Immature natural killer cell (primary cell): ENCODE measurements at places on chromosomes 13 and 19. TPM values are rescaled to one million over a fixed set of nuclear protein-coding genes. Genes with fewer than 3 reads are reported as not detected.

GRCh38 chr13:27131906-27132305 lies 39.7 kb downstream of the USP12 start:
- no peak for DNase-seq

DNA sequence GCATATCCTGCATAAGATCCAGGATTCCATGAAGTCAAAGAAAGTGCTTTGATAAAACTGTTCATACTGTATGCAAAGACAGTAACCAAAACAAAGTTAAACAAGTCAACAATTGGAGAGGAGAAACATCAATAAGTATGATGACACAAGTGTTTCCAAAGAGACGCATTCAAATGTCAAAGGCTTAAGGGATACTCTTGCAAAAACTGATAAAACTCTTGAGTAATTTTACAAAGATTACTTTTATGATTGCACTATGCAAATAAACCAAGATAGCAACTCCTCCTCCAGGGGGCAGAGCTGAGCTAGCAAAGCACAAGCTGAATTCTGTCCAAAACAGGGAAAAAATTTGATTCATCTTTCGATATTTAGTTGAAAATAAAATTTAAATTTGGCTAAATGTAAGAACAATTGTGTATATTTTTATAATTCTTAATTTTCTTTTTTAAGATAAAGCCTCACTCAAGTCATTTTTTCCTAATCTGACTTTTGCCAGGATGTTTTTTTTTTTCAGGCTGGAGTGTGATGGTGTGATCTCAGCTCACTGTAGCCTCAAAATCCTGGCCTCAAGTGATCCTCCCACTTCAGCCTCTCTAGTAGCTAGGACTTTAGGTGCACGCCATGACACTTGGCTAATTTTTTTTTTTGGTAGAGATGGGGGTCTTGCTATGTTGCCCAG lies 84.0 kb downstream of the MZT1 start:
- no peak for DNase-seq

DNA sequence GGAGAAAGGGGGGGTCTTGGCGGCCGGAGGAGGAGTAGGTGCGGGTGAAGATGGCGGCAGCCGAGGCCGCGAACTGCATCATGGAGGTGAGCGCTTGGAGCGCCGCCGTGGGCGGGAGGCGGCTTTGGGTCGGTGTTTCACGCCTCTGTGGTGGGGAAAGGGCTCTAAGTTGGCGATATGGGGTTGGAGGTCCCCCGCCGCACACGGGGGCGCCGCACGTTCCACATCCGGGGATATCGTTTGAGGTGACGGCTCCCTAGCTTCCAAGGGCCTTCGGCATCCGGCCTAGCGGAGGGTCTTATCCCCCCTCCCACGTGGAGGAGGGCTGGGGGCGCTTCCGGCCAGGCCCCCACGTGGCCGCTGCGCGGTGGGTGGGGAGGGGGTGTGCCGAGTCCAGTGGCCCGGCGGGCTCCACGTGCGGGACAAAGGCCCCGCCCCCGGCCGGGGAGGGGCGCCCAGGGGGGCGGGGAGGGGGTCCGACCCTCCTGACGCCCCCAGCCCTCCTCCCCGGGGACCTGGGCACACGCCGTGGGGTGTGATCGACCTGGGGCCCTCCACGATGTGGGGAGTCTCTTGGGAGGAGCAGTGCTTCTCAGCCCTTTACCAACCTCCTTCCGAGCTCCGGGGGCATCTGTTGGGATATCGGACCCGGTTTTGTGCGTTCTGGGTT lies at the start of gene PRMT1:
Gene PRMT1 (plus strand): TSS at position 41 of the 670 bp plus-strand sequence. CDS start 10 bp downstream, at position 51.
- no peak for DNase-seq

GRCh38 chr19:18118420-18119012 lies 20.9 kb downstream of the MAST3 start:
- DNase-seq = no peak

DNA sequence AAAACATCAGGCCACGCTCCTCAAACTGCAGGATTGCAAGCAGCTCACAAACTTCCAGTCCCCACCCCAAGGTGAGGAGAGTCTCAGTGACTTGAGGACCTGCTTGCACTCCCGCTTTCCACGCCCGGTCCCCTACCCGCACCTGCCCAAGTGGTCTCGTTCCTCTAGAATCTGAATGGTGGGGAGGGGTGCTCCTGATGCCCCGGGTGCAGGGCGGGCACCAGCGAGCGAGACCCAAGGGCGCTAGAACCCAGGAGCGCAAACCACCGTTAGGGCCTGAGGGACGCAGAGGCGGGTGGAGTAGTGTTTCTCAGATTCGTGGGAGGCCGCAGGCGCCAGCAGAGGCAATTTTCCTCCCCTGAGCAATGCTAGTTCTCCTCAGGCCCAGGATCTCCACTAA lies 40.3 kb downstream of the SOX1 start:
- no peak for DNase-seq

- DNase-seq = no peak
Measured at GRCh38 chr19:17285415-17286135, 3.9 kb downstream of the ANKLE1 start.

- no peak for DNase-seq
Measured at GRCh38 chr13:20550799-20551198, 16.2 kb upstream of the IFT88 start.

DNA sequence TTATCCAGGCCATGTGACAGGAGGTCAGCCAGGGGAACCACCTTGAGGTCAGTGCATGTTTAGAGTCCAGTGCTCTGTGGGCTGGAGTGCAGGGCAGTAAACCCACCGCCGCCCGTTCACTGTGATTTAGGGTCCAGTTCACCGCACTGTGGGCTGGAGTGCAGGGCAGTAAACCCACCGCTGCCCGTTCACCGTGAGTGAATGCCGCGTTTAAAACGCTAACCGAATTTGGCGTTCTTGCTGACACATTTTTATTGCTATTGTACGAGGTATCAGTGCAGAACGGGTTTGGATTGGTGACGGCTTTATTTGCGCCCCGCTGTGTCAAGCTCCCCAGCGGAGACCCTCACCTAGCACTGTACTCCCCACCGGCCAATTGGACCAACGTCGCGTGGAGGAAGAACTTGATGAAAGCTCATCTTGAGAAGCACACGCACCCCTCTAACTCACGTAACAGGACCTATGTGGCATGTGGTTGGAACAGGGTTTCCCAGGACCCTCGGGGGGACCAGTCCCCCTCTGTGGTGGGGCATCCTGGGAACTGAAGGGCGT lies 27.9 kb downstream of the C13orf46 start:
- no peak for DNase-seq

DNA sequence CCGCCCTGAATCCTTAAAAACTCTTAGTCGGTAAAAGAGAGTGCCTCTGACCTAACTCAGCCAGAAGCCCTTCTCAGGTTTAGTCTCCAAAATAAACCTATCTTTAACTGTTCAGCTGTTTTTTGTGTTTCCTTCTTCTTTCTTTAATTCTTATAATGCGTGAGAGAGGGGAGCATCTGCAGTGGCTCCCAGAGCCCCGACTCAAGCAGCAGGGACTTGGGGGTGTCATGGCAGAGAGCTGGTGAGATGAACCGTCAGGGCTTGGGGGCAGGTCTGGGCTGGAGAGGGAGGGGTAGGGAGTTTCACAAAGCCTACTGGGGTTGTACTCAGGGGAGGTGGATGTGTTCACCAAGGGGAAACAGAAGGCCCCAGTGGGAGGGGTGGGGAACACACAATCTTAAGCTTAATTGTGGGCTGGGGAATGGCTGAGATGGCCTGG lies 16.8 kb upstream of the SIGLEC6 start:
- DNase-seq = no peak

DNA sequence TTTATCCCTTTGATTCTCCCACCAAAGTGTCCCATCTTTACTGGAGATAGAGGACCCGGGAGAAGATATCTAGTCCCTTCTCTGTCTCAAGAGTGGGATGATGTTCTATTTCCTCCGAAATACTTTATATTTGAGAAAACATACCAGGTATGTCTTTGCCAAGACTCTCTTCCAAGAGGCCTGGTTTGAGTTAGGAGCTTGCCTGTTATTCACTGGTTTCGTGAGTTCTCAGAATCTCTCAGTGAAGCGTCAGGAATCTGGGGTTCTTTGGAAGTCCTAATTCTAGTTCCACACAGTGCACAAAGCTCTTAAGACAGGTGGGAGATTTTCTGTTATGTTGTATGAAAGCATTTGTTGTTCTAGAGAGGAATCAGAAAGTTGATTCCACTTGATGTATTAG lies 182.0 kb downstream of the DNAJC15 start:
- DNase-seq = no peak

DNA sequence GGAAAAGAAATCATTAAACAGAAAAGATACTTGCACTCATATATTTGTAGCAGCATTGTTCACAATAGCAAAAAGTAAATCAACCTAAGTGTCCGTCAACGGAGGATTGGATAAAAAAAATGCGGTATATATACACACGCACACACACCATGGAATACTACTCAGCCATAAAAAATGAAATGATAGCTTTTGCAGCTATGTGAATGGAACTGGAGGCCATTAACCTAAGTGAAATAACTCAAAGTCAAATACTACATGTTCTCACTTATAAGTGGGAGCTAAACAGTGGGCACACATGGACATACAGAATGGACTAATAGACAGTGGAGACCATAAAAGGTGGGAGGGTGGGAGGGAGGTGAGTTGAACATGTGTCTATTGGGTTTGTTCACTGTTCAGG lies 18.4 kb downstream of the WBP4 start:
- DNase-seq = no peak

- no peak for DNase-seq
Measured at GRCh38 chr19:16034180-16034579, 42.1 kb upstream of the TPM4 start.

DNA sequence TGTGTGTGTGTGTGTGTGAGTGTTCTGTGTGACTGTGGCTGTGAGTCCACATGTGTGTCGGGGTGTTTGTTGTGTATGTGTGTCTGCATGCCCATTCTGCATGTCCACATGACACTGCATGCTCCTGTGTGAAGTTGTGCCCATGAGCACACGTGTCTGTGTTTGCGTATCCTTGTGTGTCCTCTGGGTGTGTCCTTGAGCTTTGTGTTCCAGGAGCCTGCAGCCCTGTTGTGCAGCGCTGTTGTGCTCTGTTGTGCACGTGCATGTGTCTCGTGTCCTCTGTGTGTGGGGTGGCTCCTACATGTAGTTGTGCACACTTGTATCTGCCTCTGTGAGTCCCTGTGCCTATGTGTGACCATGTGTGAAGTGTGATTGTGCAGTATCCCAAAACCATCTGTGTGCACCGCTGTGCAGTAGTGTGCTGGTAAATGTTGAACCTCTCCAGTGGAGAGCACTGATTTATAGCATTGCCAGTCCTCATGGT lies 2.2 kb upstream of the ARHGEF18 start:
- DNase-seq = no peak

- no peak for DNase-seq
Measured at GRCh38 chr19:48445256-48445605, 552 bp upstream of the GRWD1 start.

GRCh38 chr13:23753458-23753857 lies 135.7 kb downstream of the MIPEP start:
- DNase-seq = no peak

DNA sequence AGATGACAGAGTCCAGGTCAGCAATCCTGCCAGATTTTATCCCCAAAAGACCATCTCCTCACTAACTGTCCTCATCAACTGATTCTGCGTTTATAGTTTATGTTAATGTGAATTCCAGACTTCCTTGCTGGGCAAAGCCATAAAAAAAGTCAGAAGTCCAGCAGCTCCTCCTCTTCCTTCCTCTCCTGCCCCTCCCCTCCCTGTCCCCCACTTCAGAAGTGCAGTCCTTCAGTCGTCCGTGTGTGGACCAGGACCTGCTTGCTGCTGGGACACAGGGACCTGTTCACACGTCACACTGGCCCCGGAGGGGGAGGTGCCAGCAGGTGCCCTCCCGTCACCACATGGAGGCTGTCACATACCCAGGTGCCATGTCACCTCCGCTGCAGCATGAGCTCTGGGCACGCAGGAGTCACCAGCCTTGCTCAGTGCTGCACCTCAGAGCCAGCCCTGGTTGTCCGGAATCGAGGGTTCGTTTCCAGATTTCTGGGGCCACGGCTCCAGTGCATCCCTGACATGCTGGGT lies 4.0 kb upstream of the MCF2L start:
- no peak for DNase-seq

GRCh38 chr13:26785838-26786630 lies 25.4 kb upstream of the GPR12 start:
- peak; percentile 68 for DNase-seq

- no peak for DNase-seq
Measured at GRCh38 chr19:40393894-40394815, 4.2 kb upstream of the HIPK4 start.

DNA sequence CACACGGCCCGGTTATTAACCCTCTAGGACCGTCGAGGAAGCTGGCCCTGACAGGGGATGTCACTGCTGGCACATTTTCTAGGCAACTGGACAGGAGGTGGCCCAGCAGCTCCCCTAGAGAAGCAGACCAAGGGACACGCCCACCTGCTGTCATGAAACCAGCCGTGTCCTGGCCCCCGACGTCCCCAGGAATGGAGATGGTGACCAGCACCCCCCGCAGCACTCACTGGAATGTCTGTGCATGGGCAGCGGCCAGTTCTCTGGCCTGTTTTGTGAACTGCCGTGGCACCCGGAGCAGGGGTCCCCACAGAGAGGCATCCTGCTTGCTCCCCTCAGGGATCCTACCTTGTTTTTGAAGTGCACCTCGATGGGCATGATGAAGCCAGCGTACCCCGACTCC lies 17.9 kb downstream of the MLLT1 start:
- DNase-seq = no peak

DNA sequence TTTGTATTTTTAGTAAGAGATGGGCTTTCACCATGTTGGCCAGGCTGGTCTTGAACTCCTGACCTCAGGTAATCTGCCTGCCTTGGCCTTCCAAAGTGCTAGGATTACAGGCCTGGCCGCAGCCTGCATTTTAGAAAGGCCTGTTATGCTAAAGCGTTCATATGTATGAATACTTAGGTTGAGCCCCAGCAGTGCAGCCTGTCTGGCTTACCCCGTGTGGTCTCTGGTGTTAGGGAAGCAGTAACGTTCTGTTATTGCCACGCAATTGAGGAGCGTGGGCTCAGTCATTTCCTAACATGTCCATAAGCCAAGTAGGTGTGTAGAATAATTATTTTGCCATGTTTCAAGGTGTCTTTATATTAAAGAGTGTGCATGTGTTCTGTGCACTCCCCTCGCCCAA lies 14.3 kb downstream of the HNRNPM start:
- no peak for DNase-seq

The THSD1 gene
- polyA plus RNA-seq = not detected

The ZNF626 gene
- 19.8 TPM for polyA plus RNA-seq

The CEACAM19 gene
- polyA plus RNA-seq = not detected

The C1QTNF9B gene
- polyA plus RNA-seq = not detected

The SOX1 gene
- not detected for polyA plus RNA-seq

The C19orf85 gene
- polyA plus RNA-seq = not detected

The LILRB2 gene
- polyA plus RNA-seq = 0.81 TPM

The CEBPA gene
- 2.7 TPM for polyA plus RNA-seq

The EID2B gene
- 6.9 TPM for polyA plus RNA-seq

The PLK5 gene
- not detected for polyA plus RNA-seq
